AG08396 (cell line): ENCODE measurements at places on chromosomes 1 and 21.

- DNase-seq, result peak; percentile 4
Measured at GRCh38 chr1:19319196-19319595, 7.1 kb downstream of the SLC66A1 start.

DNA sequence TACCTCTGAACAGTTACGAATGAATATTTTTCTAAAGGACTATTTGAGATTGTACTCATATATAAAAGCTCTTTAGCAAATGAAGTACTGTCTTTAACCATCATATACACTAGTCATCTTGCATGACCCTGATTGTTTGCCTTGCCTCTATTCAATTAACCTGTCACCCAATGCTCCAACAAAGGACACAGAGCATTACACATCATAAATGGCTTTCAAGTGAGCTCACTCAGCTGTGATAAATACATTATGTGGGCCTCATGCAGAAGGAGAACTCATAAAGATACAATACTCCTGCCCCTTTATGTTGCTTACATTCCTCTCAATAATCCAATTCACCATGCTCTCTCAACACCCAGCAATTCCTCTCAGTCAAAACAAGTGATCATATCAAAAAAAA lies 993.0 kb upstream of the PRMT6 start:
- DNase-seq, result no peak

DNA sequence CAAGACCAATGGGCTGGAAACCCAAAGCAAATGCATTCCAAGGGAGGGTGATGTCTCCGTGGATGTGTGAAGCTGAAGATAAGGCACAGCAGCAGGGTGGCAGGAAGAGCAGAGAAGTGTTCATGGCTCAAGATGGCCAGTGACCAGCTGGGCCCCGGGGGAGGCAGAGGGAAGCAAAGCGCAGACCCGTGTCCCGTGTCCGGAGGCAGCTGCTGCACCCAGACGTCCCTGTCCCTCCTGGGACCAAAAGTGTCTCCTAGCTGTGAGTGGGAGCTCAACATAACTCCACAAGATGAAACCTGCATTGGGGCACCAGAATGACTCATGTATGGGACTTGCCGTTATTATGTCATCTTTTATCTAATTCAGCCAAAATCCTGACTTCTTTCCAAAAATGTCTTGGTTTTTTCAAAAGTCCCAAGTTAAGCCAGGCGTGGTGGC lies 118.2 kb downstream of the RIPK4 start:
- no peak for DNase-seq

DNA sequence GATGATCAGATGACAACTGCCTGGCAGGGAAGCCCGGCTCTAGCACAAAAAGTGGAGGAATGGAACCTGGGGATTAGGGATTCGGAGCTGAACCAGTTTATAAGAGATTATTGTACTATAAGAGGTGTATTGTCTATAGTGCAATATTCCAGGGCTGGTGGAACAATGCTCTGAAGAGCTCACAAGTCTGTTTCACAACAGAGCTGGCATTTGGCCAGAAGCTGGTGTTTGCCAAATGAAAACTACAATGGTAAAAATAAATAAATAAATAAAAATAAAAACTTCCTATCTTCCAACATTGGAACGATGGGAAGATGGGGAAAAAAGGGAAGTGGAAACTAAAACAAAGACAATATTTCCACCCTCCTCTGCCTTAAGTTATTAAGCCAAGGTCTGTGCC lies 73.5 kb downstream of the CHODL start:
- DNase-seq, result no peak

DNA sequence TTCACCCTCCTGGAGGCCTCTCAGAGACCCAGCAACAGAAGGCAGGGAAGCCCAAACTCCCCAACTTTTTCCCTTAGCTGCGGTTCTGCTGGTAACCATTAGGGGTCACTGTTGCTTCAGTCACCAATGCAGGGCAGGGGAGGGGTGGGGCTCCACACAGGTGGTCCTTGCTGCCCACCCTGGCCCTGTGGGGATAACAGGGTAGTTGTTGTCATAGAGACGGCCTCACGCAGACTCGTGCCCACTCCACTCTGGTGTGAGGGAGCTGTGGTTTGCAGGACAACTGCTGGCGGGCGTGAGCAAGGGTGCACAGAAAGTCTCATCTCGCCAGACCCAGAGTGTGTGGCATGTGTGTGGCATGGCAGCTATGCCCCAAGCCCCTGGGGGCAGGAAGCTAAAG lies 19.9 kb downstream of the INSRR start:
- DNase-seq, result peak; percentile 63

GRCh38 chr1:206761159-206761768 lies 9.3 kb upstream of the IL19 start:
- no peak for DNase-seq

GRCh38 chr1:46575778-46576177 lies 24.3 kb upstream of the KNCN start:
- no peak for DNase-seq

DNA sequence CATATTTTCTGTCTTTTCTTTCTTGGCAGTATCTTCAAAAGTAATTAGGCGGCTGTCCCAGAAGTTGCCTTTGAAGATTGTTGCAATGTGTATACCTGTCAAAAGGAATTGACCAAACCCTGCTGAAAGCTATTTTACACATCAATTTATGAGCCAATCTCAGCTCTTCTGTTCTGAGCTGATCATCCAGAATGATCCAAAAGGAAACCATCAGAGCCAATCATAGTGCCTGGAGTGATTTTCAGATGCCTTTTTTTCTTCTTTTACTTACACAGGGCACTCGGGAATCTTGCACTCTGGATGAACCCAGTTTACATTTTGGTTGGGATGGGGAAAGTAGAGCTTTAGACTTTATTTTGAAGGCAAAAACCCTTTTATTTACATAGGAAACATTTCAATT lies 21.8 kb upstream of the APOBEC4 start:
- DNase-seq, result no peak

- DNase-seq, result peak; percentile 36
Measured at GRCh38 chr1:215710036-215710898, 143.2 kb downstream of the KCTD3 start.
